ENCODE measurements at places on chromosomes 2 and 18.
A peak's percentile ranks its signal among the peaks of the same experiment; 100 is the strongest.

GRCh38 chr2:227606476-227606875, 7.8 kb downstream of the SCYGR2 start:
- H3K27me3 ChIP-seq, result no peaks in the 10 kb centered on the region
- no peak overlapping the region for H3K4me3 ChIP-seq
- no peak for DNase-seq
- H3K4me1 ChIP-seq, result no peaks in the 10 kb centered on the region
- no peak overlapping the region for H3K27ac ChIP-seq
- no peaks in the 10 kb centered on the region for H3K36me3 ChIP-seq

DNA sequence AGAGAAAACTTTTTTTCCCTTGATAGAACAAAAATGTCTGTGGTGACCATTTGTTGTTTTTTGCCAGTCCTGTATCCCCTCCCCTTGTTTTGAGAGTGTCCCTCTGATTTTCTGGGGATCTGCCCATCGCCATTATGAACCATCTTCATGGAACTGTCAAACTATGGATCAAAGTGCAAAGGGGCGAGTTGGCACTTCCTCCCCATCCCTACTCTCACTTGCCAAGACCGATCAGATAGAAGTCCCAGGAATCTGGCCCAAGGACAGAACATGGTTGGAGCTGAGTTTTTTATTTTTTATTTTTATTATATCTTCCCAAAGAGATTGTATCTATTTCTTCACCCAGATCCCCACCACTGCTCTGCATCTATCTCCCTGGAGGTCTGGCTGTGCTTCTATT, 221.4 kb downstream of the IKZF2 start:
- H3K4me1 ChIP-seq, result no peaks in the 10 kb centered on the region
- no peaks in the 10 kb centered on the region for H3K27me3 ChIP-seq
- no peak overlapping the region for H3K4me3 ChIP-seq

GRCh38 chr2:273333-273732, 8.6 kb downstream of the ACP1 start:
- no peaks in the 10 kb centered on the region for H3K27me3 ChIP-seq
- H3K4me1 ChIP-seq, result no peaks in the 10 kb centered on the region
- no peak overlapping the region for H3K27ac ChIP-seq
- H3K36me3 ChIP-seq, result no peaks in the 10 kb centered on the region
- DNase-seq, result no peak

DNA sequence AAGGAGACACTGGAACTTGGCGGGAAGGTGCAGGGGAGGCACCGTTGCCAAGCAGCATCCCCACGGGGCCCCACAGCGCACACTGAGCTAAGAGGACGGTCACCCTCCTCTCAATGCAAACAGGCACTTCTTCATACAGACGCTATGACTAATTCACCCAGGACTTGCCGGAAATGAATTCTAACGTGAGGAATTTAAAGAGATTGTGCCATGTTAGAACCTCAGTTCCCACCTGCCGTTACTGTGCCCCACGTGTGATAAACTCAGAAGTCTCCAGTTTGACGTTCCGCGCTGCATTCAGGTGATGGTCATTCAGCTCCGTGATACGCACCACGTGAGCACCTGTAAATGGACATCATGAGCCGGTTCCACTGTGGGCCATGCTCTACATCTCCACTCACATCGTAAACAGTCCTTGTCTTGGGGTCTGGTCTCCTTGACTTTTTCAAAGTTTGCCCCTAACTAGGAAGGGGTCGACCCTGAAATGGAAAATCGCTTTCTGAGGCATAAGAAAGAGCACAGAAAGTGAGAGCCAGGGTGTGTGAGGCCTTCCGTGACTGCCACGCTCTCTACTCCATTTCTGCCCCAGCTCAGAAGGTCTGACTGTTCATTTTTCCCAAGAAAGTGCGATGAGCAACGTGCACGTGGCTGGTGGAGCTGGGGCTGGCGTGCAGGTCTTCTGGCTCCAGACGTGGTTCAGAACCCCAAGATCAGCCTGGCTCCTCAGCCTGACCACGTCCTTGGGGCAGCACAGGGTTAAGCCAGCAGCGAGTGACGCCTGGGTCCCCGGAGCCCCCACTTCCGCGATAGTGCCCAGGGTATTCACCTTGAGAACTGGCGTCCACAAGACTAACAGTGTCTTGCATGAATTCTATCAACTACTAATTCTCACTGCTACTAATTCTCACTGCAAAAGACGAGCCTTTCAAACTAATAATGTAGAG, 35.1 kb downstream of the TMEM18 start:
- H3K4me1 ChIP-seq, result no peaks in the 10 kb centered on the region
- no peaks in the 10 kb centered on the region for H3K36me3 ChIP-seq
- H3K4me3 ChIP-seq, result no peak overlapping the region
- DNase-seq, result no peak
- H3K27ac ChIP-seq, result no peak overlapping the region
- H3K27me3 ChIP-seq, result no peaks in the 10 kb centered on the region

DNA sequence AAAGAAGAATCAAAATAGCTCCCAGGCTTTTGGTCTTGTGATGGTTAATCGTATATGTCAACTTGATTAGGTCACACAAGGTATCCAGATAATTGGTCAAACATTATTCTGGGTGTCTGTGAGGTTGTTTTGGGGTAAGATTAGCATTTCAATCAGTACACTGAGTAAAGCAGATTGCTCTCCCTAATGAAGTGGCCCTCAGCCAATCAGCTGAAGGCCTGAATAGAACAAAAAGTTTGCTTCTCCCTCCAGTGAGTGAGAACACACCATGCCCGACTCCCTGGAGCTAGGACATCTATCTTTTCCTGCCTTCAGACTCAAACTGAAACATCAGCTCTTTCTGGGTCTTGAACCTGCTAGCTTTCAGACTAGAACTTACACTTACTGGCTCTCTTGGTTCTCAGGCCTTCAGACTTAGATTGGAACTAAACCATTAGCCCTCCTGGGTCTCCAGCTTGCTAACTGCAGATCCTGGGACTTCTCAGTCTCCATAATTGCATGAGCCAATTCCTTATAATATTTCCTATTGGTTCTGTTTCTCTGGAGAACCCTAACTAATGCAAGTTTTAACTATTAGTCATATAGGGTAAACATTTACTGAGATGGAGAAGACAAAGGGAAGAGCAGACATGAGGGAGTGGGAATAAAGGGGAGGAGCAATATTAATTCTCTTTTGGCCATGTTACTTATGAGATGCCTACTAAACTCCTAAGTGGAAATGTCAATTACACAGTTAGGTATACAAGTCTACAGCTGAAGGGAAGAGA, 25.5 kb downstream of the LNPK start:
- H3K27me3 ChIP-seq, result no peaks in the 10 kb centered on the region
- no peak for DNase-seq

DNA sequence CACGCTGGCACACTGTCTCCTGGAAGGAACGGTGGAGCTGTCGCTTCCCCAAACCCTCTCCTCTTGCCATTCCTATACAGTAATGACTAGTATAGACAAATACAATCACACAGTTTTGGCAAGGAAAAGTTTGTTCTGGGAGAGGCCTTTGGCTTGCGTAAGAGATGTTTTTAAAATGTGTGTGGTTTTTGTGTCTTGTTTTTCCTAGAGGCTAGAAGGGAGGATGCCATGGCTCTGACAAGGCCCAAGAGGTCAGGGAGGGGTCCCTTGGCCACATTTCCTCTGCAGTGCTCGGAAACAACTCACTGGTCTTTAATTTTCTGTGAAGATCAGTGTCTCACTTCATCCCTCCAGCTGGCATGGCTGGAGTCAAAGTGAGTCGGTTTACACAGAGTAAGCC, 195.9 kb downstream of the SH3RF3 start:
- H3K4me3 ChIP-seq, result no peak overlapping the region
- no peaks in the 10 kb centered on the region for H3K4me1 ChIP-seq
- no peak for DNase-seq
- H3K27me3 ChIP-seq, result no peaks in the 10 kb centered on the region
- H3K36me3 ChIP-seq, result no peaks in the 10 kb centered on the region
- H3K27ac ChIP-seq, result peak overlapping the region; percentile 58

- no peak overlapping the region for H3K4me3 ChIP-seq
- DNase-seq, result no peak
- no peaks in the 10 kb centered on the region for H3K36me3 ChIP-seq
- H3K27me3 ChIP-seq, result no peaks in the 10 kb centered on the region
- H3K27ac ChIP-seq, result no peak overlapping the region
- H3K4me1 ChIP-seq, result no peaks in the 10 kb centered on the region
Measured at GRCh38 chr2:200158647-200159356, 147.7 kb upstream of the SPATS2L start.

GRCh38 chr2:234403074-234403473, 93.8 kb downstream of the ARL4C start:
- no peaks in the 10 kb centered on the region for H3K36me3 ChIP-seq
- no peak overlapping the region for H3K27ac ChIP-seq
- no peak overlapping the region for H3K4me3 ChIP-seq
- no peaks in the 10 kb centered on the region for H3K27me3 ChIP-seq
- no peaks in the 10 kb centered on the region for H3K4me1 ChIP-seq

GRCh38 chr2:240424341-240425235, 10.9 kb upstream of the GPC1 start:
- DNase-seq, result no peak
- no peak overlapping the region for H3K27ac ChIP-seq
- H3K36me3 ChIP-seq, result no peaks in the 10 kb centered on the region
- no peaks in the 10 kb centered on the region for H3K4me1 ChIP-seq

DNA sequence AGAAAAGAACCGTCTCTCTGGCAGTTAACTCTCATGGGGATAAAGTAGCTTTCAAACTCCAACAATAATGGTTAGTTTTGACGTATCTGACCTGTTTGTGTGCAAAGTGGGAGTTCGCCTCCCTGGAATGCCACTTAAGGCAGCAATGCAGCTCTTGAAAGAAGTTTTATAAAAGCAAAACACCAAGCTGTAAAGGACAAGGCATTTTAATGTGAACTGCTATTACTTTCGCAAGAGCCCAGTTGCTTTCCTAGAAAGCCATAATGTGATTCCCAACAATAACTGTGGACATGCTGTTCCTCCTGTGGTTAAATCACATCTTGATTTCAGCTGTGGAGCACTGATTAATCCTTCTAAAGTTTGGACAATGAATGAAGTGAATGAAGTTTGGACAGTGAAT, 303.7 kb downstream of the PTPRM start:
- H3K4me1 ChIP-seq, result no peaks in the 10 kb centered on the region
- DNase-seq, result no peak
- no peaks in the 10 kb centered on the region for H3K36me3 ChIP-seq
- H3K27ac ChIP-seq, result no peak overlapping the region
- H3K4me3 ChIP-seq, result no peak overlapping the region
- H3K27me3 ChIP-seq, result no peaks in the 10 kb centered on the region

GRCh38 chr2:24920098-24920808, at the start of gene ADCY3:
Gene ADCY3, minus strand, starts transcription at chr2:24920237. Its CDS starts 1,250 bp downstream, at chr2:24918987.
- DNase-seq, result peak; percentile 78
- H3K4me3 ChIP-seq, result peak within 1 kb of the TSS; percentile 88
- peak within 1 kb of the TSS; percentile 88 for H3K27ac ChIP-seq
- no peaks in the 10 kb centered on the region for H3K4me1 ChIP-seq
- H3K27me3 ChIP-seq, result no peaks in the 10 kb centered on the region
- H3K36me3 ChIP-seq, result no peaks in the 10 kb centered on the region

DNA sequence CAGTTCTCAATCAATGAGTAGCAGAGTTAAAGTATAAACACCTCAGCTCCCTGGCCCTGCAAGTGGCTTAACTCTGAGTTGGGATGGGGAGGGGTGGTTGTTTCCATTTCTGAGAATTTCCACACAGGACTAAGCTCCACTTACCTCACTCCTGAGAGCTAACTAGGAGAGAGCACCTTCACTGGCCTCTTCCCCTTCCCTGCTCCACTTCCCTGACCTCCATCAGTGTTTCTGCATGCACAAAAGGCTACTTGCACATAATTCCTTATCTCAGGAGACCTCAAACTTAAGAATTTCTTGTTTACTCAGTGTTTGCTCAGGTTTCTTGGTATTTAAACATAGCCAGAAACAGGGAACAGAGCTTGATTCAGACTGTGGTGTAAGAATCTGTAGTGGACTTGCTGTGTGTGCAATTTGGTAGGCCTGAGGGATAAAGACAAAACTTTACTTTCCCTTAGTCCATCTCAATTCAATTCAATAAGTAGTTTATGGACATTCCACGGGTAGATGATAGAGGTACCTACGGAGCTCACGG, 97.2 kb downstream of the PID1 start:
- H3K27ac ChIP-seq, result no peak overlapping the region
- no peaks in the 10 kb centered on the region for H3K36me3 ChIP-seq
- no peak overlapping the region for H3K4me3 ChIP-seq
- H3K4me1 ChIP-seq, result no peaks in the 10 kb centered on the region

DNA sequence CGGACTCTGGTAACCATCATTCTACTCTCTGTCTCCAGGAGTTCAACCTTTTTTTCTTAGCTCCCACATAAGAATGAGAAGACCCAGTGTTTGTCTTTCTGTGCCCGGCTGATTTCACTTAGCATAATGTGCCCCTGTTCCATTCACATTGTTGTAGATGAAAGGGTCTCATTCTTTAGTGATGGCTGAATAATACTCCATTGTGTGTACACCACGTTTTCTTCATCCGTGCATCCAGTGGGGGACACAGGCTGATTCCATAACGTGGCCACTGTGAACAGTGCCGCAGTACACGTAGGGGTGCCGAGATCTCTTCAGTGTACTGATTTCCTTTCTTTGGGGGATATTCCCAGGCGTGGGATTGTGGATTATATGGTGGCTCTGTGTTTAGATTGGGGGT, 72.3 kb upstream of the NFATC1 start:
- DNase-seq, result no peak
- H3K4me3 ChIP-seq, result no peak overlapping the region
- H3K27me3 ChIP-seq, result no peaks in the 10 kb centered on the region
- no peaks in the 10 kb centered on the region for H3K36me3 ChIP-seq

DNA sequence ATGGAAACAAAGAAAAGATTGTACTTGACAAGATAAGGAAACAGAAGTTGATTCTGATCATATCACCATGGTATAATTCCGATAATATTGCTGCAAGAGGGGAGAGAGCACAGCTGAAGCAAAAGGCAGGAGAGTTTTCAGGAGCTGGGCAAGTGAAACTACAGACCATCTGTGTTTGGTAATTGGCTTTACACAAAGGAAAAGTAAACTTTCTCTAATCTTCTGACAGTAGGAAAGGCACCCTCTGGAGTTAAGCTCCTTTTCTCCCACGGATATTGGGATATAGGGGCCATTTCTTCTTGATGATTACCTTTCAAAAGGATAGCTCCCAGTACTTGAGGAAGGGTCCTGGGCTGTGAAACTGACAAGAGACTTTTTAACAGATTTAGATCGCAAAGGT, 29.9 kb upstream of the REG3A start:
- DNase-seq, result no peak
- no peak overlapping the region for H3K4me3 ChIP-seq
- no peaks in the 10 kb centered on the region for H3K36me3 ChIP-seq
- no peaks in the 10 kb centered on the region for H3K27me3 ChIP-seq
- no peaks in the 10 kb centered on the region for H3K4me1 ChIP-seq
- no peak overlapping the region for H3K27ac ChIP-seq
